ENCODE measurements at places on chromosomes 2 and 18. TPM values are rescaled to one million over a fixed set of nuclear protein-coding genes. Genes with fewer than 3 reads are reported as not detected.

FAM124B gene
- polyA plus RNA-seq = 3.0 TPM

IL37 gene
- polyA plus RNA-seq = not detected

SCN9A gene
- 1.4 TPM for polyA plus RNA-seq

DNA sequence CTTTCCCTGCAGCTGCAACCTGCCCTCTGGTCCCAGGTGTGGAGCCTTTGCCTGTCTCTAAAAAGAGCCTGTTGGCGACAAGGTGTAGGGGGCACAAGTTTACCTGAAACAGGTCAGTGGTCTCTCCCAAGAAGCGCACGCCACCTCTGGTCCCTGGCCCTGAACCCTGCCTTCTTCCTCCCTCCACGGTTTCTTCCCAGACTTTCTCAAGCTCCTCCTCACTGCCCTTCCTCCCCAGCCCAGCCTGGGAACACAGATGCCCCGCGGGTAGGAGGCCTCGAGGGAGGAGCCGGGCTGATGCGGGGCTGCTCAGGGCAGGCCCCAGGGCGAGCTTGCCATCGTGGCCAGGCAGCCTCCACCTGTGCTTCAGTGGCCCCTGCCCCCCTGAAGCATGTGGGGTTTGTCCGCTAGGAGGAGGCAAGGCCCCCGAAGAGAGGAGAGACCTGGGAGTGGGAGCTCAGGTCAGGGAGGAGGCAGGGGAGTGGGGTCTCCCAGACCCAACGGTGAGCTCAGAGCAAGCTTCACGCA lies 89.5 kb downstream of the SMAD7 start:
- no peak for DNase-seq

DNA sequence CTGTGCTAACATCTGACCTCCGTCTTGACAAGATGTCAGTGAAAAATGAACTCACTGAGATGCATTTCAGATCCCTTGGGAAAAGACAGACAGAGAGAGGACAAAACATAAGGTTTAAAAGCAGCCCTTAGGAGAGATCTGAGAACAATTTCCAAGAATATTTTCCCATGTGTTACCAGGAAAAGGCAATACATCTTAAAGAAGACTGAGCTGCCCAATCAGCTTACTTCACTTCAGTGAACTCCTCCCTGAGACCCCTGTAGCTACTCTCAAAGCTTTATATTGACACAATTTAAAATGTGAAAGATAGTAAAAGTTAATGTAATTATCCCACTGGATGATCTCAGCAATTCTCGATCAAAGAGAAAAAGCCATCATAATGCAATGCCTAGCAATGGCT lies 505.0 kb downstream of the DCC start:
- no peak for DNase-seq

GRCh38 chr18:22044474-22045220 lies 124.7 kb upstream of the GATA6 start:
- no peak for DNase-seq

GRCh38 chr2:241050624-241051577 lies 51.2 kb downstream of the MTERF4 start:
- no peak for DNase-seq

DNA sequence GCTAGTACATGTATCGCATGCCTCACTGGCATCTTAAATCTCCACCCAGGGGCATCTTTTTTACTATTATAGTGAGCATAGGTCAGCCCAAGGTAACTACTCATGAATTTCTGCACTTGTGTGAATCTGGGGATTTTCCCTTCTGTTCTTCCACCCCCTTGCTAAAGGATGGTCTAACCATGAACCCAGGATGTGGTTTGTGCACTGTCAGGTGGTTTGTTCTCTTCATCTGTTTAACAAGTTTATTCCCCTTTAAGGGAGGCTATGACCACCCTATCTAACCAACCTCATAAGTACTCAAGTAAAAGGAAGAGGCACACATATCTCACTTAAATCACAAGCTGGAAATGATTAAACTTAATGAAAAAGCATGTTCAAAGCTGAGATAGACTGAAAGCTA lies 243.0 kb downstream of the RPRM start:
- DNase-seq = no peak

- no peak for DNase-seq
Measured at GRCh38 chr2:148764815-148765214, 110.2 kb upstream of the KIF5C start.
